T-cell (primary cell): ENCODE measurements at places on chromosomes 3 and 15.

GRCh38 chr3:16174026-16174355 lies 489 bp upstream of the GALNT15 start:
- DNase-seq = no peak

DNA sequence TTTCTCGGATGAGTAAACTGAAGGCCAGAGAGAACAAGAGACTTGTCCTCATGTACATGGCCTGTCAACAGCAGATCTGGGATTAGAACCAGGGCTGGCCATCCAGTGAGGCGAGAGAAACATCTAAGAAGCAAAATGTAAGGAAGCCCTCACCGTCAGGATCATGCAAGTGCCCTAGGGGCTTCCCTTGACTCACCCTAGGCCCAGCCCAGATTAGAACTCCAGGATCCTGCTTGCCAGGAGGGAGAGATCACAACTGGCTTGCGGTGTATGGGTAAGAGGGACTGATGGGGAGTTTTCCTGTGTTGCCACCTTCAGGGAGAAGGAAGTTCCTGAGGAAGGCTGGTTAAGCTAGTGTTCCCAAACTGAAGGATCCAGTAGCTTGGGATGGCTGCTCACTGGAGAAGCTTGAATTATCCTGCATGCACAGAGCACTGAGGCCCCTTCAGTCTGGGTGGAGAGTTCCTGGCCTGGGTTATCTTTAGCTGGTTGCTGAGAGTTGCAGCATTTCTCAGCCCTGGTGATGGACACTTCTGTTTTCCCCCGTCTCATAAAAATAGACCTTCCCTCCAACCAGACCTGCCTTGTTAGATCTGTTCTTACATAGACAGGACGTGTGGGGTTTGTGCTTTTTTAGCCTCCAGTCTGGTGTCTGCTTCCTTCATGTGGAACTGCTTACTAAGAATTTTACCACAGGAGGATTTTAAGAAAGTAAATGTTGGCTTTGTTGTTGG lies 28.2 kb upstream of the XIRP1 start:
- no peak for DNase-seq

- DNase-seq = no peak
Measured at GRCh38 chr15:97652700-97653167, 307.8 kb upstream of the ARRDC4 start.

- no peak for DNase-seq
Measured at GRCh38 chr15:63458794-63459395, 45.5 kb upstream of the USP3 start.

DNA sequence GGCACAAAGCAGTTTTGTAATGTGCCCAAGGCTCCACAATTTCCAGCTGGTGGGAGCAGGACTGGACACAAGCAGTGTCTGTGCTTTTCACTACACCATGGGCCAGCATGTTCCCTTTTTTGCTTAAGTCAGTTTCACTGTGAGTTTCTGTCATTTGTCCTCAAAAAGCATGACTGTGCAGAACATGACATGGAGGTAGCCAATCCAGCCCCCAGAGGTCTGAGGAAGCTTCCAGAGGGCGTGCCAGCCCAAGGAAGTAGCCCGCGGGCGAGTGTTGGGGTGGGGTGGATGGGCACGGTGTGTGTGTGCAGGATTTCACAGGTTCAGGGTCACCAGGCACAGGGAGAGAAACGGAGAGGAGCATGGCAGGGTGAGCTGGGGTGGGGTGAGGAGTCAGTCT lies 8.0 kb upstream of the EEFSEC start:
- DNase-seq = no peak

DNA sequence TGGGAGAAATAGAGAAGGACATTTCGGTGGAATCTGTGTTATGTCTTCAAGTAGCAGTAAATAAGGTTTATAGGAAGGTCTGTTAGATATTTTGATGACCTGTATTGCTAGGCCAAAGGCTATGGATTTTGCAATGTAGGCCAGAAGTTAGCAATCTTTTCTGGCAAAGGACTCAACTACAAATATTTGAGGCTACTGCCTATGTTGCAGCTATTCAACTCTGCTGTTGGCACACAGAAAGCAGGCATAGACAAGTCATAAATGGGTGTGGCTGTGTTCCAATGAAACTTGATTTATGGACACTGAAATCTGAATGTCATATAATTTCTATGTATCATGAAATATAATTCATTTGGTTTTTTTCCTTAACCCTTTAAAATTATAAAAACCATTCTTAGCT lies 438.7 kb upstream of the C2CD4B start:
- no peak for DNase-seq

DNA sequence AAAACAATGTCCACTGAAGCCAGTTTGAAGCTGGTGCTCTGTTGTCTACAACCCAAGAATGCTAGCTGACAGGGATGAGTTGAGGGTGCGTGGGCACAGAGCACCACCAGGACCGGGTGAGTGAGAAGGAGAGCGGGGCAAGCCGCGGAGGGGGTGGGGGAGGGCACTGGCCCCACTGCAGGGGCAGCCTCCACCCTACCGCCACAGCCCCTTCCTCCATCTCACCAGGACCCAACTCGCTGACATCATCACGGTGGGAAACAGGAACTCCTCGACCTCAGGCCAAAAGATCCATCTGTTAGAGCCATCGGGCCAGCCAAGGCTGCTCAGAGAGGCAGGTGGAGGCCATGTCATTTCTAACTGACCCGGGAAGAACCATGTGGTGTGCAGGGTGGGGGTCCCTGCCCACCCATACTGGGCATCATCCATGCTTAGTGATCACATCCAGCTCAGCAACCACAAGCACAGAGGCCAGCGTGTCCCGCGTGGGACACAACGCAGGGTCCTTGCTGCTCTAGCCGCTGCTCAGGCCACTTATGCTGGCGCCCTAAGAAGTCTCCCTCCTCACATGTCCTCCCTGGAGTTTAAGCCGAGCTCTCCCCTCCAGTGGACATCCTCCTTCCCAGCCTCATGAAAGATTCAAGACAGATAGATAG lies 57.6 kb upstream of the GATA2 start:
- no peak for DNase-seq
